ENCODE measurements at places on chromosomes 5 and 9.

GRCh38 chr9:105070176-105070575, 142.2 kb upstream of the ABCA1 start:
- no peak for DNase-seq

DNA sequence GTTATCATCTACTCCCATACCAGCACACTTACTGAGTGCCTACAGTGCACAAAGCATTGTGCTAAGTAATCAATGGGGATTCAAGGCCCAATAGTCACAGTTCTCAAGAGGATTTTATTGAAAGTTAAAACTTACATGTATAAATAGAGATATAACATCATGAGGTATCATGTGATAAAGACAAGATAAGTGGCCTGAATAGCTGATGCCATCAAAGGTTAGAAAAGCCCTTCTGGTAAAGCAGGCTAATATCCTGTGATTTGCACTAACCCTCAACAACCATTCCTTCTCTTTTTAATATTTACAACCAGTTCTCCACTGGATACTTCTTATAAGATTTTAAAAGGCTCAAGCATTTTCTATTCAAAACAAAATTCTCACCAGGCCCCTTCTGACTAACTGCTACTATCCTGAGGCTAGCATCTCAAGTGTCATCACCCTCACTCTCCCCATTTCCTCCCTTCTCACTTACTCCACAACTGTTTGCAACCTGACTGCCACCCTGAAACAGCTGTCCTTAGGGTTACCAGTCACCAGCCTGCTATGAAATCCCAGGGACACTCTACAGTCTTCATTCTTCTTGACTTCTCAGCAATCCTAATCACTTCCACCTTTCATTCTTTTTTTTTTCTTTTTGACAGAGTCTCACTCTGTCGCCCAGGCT, 377.9 kb downstream of the ENC1 start:
- DNase-seq = no peak

DNA sequence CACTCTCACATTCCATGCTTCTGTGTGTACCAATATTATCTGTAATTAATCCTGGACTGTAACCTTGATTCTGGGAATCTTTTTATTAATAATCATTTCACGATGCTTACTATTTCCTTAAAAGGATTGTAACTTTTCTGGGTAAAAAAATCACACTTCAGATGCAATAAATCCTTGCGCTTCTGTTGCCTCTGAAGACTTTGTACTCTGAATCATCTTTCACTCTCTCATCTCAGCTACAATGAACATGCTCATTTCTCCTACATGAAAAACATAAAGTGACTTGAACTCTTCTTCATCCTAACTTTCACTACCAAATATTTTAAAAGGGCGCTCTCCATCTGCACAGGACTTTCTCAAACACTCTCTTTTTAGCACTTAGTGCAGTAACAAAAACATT, 50.0 kb downstream of the GDA start:
- no peak for DNase-seq

DNA sequence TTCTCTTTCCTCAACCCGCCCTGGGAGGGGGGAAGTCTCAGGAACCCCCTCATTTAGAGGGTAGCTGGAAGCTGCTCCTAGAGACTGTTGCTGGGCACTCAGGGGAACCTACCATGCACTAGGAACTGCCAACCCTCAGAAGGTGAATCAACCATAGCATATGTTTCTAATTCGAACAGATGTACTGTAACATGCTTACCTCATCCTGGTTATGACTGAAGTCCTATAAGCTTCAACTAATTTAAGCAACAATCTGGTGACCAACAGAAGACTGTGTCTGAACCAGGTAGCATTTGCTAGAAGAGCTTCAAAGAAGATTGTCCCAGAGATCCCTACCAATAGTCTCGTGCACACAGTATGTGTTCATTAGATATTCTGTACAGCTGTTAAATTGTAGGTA, 5.7 kb upstream of the PRDM6 start:
- no peak for DNase-seq

- no peak for DNase-seq
Measured at GRCh38 chr5:130198927-130199326, 294.7 kb downstream of the CHSY3 start.

- DNase-seq = no peak
Measured at GRCh38 chr5:154410786-154411185, 35.0 kb upstream of the SAP30L start.

- no peak for DNase-seq
Measured at GRCh38 chr5:172591636-172592035, 49.4 kb upstream of the NEURL1B start.

GRCh38 chr9:87678650-87679355, 47.1 kb upstream of the CTSL start:
- DNase-seq = peak; percentile 45

GRCh38 chr9:21831841-21832509, 29.5 kb downstream of the MTAP start:
- peak; percentile 30 for DNase-seq

DNA sequence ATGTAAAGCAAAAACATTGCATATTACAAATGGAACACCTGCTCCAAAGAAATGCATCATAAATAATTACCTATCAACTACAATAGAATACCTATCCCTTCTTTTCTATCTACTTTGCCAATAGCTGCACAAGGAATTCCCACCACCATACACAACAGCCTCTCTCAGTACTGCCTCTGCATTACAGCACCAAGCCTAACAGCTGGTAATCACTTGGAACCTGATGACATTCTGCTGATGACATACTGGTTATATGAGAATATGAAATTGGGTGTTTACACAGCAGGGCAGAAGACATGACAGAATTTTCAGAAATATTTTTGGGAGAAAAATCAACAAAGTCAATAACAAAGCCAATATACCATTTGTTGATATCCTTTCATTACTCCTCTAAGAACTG, 43.2 kb downstream of the PSMB7 start:
- DNase-seq = no peak

DNA sequence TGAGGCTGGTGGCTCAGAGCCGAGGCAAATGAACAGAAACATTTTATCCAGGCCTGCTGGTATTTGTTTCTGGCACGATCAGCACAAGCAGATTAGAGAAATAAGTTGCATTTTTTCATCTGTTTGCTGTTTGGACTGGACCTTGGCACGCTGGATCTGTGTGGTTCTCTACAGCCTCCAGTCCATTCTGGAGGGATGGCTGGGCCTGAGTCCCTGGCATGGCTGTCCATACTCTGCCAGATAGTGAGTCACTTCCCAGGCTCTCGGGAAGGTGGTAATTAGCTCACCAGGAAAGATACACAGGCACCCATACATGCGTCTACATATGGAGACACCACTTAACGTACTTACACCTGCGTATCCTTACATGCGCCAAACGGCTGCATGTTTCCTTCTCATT, 78.6 kb downstream of the SPRY4 start:
- DNase-seq = no peak

DNA sequence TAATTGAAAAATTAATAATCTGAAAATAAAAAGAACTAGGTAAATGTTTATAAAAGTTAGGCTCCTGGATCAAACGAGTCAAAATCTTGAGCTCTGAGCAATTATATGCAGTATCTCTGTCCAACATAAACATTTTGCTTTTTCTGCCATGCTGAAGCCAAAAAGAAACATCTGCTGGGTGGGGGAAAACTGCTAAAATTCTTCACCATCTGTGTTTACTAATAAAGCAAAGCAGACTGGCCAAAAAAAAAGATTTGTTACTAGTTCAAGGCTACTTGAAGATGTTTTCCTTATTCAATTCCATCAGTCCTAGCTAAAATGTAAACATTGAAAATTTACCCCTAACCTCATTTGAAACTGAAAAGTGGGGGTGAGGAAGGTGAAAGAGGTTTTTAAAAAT, 29.7 kb downstream of the GTF3C4 start:
- DNase-seq = no peak

- peak; percentile 30 for DNase-seq
Measured at GRCh38 chr5:10288592-10289219, 19.0 kb downstream of the CMBL start.

- DNase-seq = no peak
Measured at GRCh38 chr5:81756016-81756415, 5.1 kb upstream of the SSBP2 start.

DNA sequence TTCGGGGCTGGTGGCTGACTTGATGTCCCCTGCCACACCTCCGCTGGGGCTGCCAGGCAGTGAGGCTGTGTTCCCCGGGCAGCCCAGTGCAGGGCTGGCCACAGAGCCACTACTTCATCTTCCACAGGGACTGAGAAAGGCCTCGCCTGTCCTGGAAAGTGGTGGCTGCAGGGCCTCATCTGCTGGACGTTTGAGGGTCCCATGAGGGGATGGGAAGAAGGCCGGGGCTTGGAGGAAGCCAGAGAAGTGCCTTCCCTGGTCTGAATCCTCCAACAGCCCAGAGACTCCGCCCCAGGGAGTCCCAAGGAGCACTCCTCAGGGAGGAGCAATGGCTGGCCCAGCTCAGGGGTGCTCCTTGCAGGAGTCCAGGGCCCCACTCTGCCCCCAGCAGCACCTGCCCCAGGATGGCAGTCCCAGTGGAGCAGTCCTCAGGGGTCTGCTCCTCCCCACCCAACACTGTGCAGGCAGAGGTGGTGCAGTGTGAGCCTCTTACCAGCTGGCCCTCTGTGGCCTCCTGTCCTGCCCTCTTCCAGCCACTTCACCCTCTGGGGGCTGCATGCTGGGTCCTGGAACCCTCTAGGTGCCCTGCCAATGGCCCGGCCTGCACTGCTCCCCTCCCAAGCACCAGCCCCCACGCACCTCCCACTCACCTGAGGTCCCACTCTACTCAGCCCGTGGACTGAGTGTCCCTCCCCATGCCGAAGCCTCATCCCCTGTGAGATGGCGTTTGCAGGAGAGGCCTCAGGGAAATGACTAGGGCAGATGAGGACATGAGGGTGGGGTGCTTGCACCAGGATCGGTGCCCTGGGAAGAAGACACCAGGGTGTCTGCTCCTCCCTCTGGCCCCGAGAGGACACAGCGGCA, 47.3 kb upstream of the COL5A1 start:
- DNase-seq = no peak

DNA sequence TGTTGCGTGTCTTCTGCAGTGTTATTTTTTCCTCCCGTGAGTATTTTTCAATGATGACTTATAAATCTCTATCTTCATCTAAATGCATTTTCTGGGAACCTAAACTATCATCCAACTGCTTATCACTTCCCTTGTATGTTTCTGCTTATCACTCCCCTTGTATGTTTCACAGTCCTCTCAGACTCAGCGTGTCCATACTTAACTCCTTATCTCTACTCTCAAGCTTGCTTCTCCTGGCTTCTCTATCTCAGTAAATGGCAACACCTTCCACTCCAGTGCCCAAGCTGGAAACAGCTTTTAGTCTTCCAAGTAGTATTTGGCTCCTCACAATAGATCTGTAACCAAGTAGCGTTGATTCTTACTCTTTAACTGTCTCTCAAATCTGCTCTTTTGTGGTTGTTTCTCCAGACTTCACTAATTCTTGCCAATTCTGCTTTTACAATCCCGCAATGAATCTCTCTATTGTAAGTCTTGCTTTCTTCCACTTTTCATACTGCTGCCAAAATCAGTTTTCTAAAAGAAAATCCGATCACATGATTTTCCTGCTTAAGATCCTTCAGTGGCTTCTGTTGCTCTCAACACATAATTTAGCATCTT, 33.8 kb upstream of the TXNDC8 start:
- no peak for DNase-seq

DNA sequence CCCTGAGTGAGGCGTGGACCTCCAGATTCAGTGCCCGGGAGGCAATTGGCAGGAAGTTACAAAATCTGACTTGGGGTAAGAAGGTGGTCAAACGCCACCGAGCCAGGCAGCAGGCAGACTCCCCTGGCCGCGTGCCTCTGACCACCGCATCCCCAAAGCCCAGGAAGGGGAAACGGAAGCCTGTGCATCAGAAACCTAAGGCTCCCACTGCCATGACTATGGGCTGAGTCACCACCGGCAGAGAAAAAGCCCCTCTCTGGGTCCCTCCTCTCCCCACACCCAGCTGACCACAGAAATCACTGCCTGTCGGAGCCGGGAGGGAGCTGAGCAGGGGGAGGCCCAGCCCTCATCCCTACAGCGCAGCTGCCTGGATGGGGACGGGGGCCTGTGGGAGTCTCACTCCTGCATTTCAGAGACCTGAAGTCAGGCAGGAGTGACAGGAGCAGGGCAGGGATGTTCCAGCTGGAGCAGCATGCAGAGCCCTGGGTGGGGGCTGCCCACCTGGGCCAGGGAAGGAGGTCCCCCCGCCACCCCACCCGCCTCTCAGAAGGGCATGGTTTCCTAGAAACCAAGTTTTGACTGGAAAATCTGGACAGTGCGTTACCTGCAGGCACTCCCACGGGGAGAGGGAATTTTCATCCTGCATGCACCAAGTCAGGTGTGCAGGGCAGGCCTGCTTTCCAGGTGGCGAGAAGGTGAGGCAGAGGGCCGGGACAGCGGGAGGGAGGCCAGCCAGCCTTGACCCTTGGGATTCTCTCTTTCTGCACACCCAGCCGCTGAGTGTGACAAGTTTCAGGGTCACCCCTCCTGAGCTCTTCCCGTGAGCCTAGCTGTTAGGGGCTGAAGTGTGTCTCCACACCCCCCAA, 68.2 kb downstream of the LRSAM1 start:
- peak; percentile 23 for DNase-seq

- DNase-seq = no peak
Measured at GRCh38 chr9:110451726-110452125, 114.1 kb upstream of the TXNDC8 start.

DNA sequence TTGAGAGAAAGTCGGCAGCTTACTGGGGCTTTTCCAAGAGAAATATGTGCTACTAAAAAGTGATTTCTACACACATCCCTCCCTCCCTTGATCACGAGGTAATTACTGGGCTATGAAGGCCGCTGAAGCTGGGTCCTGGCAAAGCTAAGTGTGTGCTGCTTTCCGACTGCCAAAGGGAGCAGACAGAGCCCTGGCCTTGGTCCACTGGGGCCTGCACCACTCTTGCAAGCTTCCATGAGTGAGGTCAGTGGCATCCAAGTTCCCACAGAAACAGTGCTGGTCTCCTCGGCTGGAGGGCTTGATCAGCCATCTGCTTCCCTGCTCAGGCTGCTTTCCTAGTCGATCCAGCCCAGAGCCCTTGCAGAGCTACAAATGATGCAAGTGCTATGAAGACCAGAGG, 154.8 kb upstream of the LHFPL2 start:
- no peak for DNase-seq

DNA sequence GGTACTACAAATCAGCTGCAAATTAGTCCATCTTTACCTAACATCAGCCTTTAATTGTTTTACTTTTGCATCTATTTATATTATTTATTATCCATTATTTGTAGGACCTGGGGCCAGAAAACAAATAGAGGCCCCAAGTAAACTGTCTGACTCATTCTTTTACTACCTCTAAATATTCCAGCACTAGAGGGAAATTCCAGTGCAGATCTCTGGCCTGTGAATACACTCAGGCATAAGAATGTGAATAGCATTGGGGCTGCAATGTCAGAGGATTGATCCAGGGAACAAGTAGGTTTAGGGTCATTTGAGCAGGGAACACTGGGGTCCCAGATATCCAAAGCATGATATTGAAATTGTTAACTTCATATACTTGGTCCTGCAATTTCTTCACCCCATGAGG, 176.6 kb upstream of the TYRP1 start:
- no peak for DNase-seq

GRCh38 chr9:95746408-95747180, 128.9 kb upstream of the ERCC6L2 start:
- no peak for DNase-seq

DNA sequence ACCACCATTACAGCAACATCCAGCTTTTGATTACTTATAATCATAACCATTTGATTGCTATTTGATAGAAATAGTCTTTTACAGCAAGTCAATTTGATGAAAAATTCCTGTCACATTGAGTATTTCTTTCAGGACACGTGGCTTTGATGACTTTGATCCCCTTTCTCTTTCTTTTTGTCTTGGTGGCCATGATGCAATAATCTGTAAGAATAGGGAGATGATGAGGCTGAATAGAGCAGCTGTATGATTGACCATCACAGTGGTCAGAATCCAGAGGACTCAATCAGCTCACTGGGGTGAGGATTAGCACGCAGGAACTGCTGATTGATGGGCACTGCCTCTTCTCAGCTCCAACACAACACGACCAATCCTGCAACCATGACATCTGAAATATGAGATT, 262.7 kb downstream of the PARP8 start:
- no peak for DNase-seq
